NCI-H460 (cell line): ENCODE measurements at places on chromosomes 11 and 22.
A peak's percentile ranks its signal among the peaks of the same experiment; 100 is the strongest.

DNA sequence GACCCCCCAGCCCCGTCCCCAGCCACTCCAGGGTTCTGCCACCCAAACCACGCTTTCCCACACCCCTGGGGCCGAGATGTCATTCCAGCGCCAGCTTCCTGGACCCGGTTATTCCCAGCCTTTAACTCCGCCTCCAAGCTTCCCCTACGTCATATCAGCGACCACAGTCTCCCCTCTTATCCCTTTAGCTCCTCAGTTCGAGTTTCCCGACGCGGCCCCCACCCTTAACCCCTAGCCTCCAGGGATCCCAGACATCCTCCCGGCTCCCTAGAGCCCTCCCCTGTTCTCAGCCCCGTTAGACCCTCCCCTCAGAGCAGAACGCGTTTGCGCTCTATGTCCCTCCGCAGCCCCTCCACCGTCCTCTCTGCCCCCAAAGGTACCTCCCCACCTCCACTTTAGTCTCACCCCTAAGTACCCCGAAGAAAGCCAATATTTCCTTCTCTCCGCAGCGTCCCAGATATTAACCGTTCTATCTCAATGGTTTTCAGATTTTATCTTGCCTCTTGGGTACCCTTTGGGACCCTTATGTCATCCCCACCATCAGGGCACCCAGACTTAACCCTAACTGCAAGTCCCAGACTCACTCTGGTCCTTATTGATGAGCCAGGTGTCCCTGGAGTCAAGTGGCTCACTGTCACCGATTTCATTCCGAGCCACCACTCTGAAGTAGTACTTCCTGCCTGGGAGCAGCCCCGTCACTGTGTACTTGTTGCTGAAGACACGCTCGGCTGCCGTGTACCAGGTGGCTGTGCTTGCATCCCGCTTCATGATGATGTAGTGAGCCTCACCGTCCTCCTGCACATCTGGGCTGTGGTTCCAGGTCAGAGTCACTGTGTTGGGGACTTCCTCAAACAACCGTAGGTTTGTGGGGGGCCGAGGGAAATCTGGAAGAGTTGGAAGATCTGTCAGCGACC lies 8.0 kb downstream of the TMEM86A start:
- no peak for DNase-seq

- DNase-seq, result no peak
Measured at GRCh38 chr11:47775240-47775869, 8.2 kb upstream of the FNBP4 start.

- DNase-seq, result peak; percentile 19
Measured at GRCh38 chr11:69080257-69080995, 31.7 kb downstream of the TPCN2 start.

DNA sequence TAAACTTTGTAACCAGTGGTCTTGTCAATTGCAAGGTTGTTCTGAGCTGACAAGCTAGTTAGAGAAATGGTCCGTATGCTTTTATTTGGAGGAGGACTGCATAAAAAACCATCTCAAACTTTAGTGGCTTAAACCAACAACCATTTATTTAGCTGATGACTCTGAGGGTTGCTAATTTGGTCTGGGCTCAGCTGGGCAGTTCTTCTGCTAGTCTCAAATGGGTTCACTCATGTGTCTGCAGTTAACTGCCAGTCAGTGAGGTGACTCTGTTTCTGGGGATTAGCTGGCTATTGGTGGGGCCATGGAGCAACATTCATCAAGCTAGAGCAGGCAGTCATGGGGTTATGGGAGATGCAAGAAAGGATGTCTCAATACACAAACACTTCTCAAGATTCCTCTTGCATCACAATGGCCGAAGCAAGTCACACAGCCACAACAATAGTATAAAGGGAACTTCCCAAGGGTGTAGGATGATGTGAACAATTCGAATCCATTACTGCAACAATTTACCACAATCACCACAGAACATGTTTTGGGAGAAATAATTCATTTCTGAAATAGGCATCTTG lies 521.9 kb downstream of the INSC start:
- DNase-seq, result no peak
